ENCODE measurements at places on chromosomes 1 and 21.

DNA sequence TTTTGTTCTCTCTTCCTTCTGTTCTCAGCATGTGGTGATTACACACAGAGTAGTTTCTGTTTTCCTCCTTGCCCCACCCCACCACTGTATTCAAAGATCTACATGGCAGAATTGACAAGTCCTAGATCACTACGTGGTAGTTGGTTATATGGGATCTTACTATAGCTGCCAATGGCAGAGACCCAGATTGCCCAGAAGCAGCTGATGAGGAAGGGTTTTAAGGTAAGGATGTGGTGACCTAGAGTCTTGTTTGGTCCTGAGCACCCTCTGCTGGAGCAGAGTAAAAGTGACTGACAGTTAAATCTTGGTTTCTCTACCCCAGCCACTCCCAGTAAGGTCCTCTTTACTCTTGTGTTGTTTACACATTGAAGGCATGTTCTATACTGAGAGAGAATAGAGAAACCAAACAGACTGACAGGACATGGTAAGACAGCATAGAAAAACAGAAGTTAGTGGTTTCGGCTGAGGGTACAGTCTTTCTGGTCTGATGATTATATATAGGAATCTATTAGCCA lies 22.8 kb upstream of the STRIP1 start:
- no peak for DNase-seq

DNA sequence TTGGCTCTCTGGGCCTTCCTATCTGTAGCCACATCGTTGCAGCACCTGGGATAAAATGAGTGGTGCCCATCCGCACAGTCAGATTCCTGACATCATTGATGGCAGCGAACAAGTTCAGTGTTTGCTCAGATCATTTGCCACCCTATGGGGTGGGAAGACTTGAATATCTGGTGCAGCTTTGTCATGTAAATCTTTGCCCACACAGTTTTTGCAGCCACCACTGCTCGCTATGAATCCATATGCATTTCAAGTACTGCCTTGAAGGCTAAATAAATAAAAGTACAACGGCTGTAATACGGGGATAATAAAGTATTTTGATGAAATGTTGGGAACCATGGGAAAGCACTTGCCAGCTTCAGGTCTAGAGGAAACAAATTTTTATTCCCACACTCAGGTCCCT lies 56.3 kb upstream of the COA6 start:
- DNase-seq, result no peak

GRCh38 chr1:29827801-29828525 lies 591.6 kb downstream of the PTPRU start:
- no peak for DNase-seq

DNA sequence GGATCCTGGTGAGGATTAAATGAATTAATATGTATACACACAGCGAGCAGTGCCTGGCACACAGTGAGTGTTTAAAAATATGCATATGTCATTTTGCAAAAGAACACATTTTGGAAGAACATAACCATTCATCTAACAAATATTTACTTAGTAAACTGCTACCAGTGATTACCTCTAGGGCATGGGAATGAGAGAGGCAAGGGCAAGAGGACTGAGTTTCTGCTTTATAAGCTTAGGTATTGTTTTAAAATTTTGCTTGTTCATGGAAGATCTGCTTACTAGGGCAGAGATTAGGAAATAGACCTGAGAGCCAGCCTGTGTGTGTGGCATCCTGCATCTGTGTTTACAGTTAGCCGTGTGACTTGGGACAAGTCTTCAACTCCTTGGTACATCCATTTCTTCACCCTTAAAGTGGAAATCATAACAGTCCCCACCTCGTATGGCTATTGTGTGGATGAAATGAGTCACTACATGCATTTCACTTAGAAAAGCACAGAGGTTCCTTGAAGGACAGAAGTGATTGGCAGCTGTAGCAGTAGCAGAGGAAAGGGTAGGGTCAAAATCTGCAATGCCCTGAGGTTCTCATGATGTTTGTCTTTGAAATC lies 198.5 kb upstream of the FMN2 start:
- DNase-seq, result no peak

DNA sequence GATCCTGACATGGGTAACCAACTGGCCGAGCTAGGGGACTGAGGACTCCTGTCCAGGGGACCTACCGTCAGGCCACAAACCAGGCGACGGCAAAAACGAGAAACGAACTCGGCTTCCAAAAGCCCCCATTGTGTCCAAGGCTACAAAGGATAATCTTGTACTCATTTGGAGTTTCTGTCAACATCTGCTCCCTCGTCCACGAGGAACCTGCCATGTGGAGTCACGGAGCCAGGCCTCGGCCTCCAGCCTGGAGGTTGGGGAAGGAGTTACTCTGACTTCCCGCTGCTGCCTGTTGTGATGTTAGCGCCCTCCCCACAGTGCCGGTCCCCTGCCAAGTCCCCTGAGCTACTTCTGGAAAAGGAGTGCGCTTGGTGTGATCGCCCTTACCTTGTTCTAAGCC lies 7.3 kb downstream of the KRTAP10-1 start:
- no peak for DNase-seq

GRCh38 chr1:12244078-12244477 lies 14.2 kb downstream of the VPS13D start:
- no peak for DNase-seq

DNA sequence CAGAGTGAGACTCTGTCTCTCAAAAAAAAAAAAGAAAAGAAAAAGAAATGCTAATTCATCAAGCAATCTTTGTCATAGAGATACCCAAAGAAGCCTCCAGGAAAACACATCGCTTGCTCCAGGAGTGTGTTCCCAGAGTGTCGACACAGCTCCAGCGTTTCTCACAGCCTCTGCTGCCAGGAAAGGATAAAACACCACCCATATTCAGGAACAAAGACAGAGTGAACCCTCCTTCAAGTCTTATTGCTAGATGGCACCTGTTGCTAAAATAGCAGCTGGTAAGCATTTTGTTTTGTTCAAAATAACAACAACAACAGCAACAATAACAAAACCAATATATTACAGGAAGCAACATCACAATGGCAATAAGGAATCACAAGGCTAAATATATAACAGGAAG lies 3.1 kb downstream of the ILDR2 start:
- no peak for DNase-seq

DNA sequence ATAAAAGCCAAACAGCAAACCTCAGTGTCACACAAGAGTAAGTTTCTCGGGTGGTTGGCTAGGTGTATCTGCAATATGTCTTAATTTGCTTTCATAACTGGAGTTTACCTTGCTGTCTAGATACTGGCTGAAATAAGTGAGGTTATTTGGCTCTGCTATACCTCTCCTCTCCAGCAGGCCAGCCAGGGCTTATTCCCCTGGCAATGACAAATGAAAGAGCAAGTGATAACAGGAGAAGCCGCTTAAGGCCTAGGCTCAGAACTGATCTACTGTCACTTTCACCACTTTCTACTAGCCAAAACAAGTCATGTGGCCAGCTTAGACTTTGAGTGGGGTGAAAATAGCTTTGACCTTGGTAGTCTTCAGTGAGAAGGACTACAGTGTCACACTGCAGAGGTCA lies 4.8 kb upstream of the RPE65 start:
- DNase-seq, result no peak

DNA sequence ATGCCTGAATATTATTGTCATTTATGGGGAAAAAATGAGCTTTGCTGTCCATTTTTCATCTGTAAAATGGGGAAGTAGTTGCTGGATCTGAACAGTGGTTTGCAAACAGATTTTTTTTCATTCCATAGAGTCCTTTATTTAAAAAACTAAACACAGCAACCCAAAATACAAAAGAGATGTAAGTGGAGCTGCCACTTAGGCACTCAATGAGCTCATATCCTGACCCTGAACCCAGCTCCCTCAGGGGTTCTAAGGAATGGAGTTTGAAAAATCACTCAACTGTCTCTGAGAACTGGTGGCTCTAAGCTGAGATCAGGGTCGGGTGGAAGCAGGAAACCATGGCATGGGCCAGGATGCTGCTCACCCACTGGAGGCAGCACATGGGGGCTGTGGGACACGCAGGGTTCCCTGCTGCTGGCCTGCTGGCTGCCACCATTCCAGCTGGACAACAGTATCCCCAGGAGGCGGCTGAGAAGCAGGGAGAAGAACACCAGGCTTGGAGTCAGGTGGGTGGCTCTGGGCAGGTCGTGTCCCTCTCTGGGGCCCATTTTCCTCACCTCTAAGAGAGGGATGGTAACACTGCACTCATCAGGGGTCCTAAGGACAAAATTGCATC lies 9.6 kb upstream of the ECE1 start:
- no peak for DNase-seq

GRCh38 chr1:151147132-151147503 lies 687 bp upstream of the SEMA6C start:
- DNase-seq, result no peak
